ENCODE measurements at places on chromosomes 1 and 21.

DNA sequence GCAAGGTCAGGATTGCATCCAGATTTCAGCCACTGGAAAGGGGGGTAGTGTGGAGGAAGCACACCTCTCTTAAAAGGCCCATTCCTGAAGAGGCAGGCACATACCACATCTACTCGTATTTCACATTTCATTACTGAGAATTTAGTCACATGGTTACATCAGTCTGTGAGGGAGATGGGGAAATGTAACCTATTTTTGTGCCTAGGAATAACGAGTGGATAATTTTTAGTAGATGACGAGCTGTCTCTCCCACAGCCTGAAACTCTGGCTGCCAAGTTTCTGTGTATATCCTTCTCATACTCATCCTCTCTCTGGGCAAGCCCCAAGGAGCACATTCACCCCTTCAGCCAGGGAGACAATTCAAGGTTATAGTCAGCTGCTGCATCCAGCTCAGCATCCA lies 10.3 kb upstream of the C21orf91 start:
- no peak for DNase-seq

DNA sequence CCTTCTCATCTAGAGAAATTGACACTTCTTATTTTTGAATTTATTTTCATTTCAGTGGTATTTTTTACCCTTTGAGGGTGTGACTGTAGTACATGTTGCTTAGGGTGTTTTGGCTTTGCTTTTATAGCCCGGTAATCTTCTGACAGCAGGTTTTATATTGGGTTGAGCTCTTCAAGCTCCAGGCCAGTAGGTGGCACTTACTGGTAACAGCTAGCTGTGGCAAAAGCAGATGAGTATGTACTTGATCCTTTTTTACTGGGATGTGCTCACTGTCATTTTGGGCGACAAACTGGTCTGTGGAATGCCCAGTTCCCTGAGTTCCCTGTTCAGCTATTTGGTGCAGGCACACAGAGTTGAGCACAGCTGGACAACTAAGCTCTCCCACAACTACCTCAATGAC lies 916.2 kb upstream of the B3GALT2 start:
- no peak for DNase-seq

- DNase-seq, result peak; percentile 65
Measured at GRCh38 chr1:11690397-11691301, 861 bp upstream of the DRAXIN start.

- no peak for DNase-seq
Measured at GRCh38 chr1:246012341-246012740, 494.7 kb downstream of the SMYD3 start.

DNA sequence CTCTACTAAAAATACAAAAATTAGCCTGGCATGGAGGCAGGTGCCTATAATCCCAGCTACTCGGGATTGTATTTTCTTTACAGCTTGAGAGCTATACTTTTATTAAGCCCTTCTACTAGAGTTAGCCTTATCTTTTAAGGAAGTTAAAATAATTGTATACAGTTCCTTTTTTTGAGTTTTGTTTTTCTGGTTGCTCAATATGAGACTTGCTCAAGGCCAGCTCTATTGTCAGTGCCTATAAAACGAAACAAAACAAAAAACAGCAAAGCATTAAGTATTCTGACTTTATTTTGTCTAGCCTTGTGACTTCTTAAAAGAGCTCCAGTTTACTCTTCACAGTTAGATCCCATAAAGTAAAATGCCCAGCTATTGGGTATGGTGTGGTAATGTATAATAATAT lies 17.2 kb downstream of the PKN2 start:
- no peak for DNase-seq

DNA sequence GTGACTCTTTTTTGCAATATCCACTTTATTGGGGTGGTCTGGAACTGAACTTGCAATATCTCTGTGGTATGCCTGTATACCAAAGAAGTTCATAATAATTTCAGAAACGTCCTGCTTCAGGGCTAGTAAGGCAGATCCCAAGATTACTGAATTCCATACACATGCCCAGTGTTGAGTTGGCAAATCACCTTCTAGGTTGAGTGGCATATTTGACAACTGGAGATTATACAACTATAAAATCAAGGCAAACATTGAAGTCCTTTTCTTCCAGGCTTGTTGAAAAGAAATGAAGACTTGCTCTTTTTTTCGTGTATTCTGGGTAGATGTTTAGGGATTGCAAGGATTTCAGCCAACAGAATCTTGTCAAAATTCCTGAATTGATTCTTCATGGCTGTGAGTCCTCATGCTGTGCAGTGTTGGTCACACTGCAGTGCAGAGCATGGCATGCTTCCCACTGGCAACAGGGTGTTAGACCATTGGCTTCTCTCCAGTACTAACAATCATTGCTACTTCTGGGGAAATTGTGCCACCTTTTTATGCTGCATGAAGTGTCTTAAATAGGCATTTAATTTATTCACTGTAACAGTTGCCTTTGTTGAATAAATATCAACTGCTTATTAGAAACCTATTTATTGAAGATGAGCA lies 367.1 kb upstream of the ADGRL4 start:
- peak; percentile 28 for DNase-seq

DNA sequence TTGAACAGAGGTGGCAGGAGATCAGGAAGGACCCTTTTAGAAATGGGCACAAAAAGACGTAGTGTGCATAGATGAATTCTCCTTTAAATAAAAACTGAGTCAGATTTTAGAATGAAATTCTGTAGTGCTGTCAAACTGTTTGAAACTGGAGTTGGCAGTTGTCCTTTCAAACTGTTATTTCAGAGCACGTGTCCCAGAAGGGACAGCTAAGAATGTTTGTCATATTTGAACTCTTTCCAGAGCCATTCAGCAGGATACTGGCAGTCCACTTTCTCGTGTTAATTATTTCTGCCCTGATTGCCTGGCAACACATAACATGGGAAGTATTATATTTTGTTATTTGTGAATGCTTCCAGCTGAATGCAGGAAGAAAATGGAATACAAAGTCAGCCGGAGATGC lies 212.3 kb upstream of the DPYD start:
- no peak for DNase-seq

DNA sequence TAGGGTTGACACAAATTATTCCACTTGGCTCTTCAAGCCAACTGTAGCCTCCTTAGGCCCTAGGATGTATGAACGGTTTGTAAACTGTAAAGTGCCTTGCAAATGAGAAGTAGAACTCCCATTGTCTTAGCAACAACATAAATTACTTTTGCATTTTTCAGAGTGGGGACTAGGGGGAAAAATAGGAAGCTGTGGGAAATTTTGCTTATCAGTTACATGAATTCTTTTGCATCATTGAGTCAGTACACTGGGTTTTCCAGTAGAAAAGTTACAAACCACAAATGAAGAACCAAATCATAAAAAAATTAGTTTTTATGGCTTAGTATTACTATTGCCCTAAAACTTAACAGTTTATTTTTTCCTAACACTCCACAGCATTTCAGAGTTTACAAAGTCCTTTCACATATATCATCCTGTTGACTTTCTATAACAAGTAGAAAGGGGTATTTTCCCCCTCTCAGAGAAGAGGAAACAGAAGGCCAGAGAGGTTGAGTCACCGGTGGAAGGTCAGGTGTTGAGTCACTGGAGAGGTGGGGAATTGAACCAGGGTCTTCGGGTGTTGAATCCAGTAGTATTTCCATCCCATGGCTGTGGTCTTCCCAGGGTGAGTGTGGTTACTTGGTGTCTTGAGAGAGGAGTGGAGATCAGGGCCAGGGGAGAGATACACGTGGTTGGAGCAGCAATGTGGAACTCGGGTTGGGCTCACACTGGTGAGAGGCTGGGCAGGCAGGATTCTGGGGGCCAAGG lies 71.9 kb upstream of the USP24 start:
- no peak for DNase-seq

DNA sequence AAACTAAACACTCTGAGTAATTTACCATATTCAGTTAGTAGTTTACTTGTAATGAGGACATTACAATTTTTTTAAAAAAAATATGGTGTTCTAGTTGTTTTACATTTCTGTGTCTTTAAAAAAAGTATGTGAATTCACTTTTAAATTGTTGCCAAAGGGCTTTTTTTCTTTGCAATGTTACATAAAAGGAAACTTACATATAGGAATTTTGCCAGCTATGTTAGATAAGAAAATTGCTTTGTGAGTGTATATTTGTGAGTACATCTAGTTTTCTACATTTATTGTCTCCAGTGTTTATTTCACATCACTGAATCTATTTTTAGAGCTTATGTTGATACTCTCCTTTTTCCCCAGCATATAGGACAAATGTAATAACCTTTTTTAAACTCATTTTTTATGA lies 206.8 kb downstream of the GPR52 start:
- DNase-seq, result no peak

GRCh38 chr1:26358411-26359384 lies 4.8 kb upstream of the CRYBG2 start:
- DNase-seq, result no peak

DNA sequence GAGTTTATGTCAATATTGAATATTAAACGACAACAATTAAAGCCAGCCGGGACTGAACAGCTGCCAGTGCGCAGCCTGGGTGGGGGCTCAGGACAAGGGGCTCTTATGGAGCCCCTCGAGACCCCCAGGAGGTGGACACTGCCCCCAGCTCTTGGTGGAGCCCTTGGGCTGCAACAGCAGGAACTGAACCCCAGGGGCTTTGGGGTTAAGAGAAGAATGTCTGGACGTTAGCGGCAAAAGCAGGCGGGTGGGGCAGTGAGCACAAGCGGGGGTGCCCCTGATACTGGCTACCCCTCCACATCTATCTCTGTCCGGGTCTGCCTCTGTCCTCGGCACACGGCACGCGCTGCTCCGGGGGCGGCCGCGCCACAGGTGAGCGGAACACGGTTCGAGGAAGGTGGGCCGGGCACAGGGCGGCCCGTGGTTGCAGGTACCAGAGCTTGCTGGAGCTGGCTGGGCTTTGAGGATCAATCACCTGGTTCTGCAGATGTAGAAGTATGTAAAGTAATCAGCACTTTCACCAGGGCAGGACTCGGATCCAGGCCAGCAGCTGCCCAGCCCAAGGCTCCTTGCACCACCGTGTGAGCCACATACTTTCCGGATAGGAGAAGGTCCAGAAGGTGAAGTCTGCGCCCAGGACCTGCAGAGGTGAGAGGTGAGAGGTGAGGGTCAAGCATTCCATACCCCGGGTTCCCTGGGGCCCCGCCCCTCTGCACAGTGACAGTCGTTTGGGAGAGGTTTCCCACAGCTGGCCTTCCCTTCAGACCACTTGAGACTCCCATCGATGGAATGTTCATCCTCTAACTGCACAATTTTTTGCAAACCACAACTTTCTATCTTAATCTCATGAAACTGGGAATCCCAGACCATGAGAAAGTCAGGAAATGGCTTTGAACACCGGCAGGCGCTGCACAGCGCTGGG lies 12.4 kb upstream of the POFUT2 start:
- DNase-seq, result no peak

- DNase-seq, result no peak
Measured at GRCh38 chr1:24364975-24365678, 46.0 kb downstream of the GRHL3 start.

DNA sequence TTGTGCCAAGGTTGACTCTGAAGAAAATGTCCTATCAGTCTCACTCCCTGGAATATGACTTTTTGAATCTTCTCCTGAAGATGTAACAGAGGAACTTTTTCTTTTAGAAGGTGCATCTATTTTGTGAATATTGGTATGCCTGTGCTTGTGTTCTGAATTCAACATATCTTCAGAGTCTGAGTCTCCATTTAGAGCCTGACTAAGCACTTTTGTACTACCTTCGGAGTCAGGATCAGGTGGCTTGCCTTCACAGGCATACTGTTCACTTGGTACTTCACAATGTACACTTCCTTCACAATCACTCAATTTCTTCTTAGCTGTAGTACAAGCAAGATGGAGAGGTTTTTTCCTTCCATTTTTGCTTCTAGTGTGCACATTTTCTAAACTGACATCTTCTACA lies 13.6 kb upstream of the PSMG1 start:
- no peak for DNase-seq

DNA sequence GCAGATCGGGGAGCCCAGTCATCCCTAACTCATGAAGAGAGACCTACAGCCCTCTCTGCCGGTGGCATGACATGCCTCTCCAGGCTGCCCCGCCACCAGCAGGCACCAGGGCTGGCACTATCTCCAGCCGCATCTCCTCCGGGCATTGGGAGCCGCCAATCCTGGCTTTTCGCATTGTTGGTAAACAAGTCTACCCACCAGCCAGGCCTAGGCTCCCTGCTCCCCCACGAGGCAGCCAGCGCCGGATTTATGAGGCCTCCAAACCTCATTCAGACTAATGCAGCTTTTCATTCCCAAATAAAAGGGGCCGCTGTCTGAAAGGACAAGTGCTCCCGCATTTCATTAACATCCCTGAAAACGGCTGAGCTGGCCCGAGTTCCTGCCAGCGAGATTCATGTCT lies 3.4 kb upstream of the GRIK3 start:
- no peak for DNase-seq

DNA sequence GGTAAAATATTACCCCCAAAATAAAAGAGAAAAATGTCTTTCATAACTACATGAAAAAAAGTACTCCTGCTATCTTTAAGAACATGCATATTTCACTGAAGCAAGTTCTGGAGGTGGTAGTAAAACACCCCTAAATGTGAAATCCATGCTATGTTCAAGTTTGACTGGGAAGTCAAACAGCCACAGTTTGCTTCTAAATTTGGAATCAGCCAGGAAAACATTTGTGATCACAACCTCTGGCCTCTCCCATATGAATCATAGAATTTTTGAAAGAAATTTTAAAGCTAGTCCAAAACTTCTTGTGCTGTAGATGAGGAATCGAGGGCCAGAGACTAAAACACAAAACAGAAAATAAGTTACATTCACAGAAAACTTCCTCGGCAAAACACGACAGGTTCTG lies 6.6 kb downstream of the SORT1 start:
- DNase-seq, result no peak

- DNase-seq, result no peak
Measured at GRCh38 chr1:151966061-151966460, 27.6 kb downstream of the S100A10 start.

DNA sequence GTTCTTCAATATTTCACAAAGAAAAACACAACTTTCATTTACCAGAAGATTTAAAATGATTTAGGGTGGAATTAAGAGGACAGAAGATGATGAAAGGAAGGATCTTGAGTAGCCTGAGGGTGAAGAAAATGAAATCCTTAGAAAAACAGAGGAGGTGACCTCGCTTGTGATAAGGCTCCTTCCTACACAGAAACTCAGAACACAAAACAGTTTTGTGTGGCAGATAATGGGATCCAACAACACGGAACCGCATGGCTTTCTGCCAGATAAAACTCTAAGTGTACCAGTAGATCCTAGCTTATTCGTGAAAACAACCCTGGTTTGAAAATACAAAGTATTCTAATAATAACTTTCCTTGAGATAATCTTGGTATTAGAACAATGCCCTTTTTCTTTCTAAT lies 74.0 kb upstream of the EXO1 start:
- no peak for DNase-seq

- DNase-seq, result no peak
Measured at GRCh38 chr21:21898801-21899200, 900.6 kb downstream of the NCAM2 start.

DNA sequence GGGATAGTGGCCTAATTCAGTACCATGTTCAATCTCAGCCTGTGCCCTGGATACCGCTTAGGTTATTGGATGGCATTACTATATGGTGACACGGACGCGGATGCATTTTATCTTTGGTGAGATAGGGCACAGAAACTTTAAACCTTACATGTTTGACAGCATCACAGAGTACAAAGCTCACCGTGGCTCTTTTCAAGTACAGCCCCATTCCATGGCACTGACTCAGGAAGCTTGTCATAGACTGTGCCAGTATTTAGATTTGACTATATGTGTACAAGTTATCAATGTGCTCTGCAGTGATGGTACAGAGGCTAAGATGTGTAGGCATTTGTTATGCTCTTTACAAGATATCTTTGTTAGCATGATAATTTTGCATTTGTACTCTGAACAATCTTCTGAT lies 169.0 kb downstream of the RYR2 start:
- no peak for DNase-seq
